Muscle of arm (tissue), 14 donors: ENCODE measurements at places on chromosomes 11 and 22. TPM values are rescaled to one million over a fixed set of nuclear protein-coding genes. Genes with fewer than 3 reads are reported as not detected.

DNA sequence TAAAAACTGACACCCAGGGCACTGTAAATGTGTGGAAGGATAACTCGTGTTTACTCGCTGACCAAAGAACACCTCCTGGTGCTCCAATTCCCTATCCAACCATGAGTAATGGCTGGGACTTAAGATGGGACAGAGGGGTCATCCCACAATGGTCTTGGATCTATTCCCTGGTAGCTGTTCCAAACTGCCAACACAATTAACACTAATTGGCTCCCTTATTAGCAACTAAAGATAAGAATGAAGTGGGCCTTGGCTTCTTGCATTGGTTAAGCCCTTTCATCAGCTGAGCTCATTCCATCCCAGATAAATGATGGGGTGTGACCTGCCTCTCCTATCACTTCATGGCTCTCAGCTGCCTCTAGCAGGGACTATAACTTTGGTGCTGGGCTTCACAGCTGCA lies 1.5 kb upstream of the SIK3 start:
- DNase-seq: no peak

The INCENP gene
- polyA plus RNA-seq: 16.9 TPM

- DNase-seq: no peak
Observed at GRCh38 chr11:66684635-66685034, 6.9 kb upstream of the RBM4B start.

The THYN1 gene
- 30.7 TPM for polyA plus RNA-seq

DNA sequence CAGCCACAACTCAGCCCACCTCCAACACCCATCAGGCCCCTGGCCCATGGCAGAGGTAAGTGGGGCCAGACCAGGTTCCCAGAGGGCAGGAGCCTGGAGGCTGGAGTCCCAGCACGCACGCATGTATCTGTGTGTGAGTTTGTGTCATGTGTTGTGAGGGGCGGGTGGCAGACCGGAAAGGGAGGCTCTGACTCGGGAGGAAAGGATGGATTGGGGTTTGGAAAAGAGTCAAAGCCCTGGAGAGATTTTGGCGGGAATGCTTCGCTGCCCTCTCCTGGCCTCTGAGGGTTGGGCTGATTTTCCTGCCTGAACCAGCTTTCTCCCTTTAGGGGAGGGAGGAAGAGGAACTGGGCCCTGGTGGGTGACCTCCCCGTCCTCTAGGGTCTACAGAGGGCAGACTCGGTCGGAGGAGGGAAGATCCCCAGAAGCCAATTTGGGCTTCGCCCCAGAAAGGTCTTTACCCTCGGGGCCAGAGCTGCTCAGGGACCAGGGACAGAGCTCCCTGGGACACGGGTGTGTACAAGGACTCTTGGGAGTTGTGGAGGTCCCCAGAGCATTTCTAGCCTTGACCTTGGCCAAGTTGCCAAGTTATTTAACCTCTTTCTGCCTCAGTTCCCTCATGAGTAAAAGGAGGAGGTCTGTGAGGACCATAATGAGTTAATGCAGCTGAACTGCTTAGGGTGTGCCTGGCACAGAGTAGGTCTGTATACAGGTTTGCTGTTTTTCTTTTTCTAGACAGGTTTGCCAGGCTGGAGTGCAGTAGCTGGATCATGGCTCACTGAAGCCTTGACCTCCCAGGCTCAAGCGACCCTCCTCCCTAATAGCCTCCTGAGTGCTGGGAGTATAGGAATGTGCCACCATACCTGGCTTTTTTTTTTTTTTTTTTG lies 6.9 kb downstream of the C11orf68 start:
- no peak for DNase-seq

- peak; percentile 79 for DNase-seq
Observed at GRCh38 chr22:44697423-44698141, 4.4 kb upstream of the PRR5 start.

DNA sequence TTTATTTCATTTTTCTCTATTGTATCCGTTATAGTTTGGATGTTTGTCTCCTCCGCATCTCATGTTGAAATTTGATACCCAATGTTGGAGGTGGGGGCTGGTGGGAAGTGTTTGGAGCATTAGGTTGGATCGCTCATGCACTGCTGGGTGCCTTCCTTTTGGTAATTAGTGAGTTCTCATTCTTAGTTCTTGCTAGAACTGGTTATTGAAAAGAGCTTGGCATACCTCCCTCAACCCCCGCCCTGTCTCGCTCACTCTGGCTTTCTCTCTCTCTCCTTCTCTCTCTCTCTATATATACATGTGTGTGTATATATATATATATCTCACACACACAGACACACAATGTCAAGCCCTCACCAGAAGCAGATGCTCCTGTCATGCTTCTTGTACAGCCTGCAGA lies 978.7 kb downstream of the DLG2 start:
- no peak for DNase-seq

The SMC1B gene
- 0.08 TPM for polyA plus RNA-seq

- DNase-seq: no peak
Observed at GRCh38 chr11:61800331-61801281, 7.9 kb downstream of the FEN1 start.

GRCh38 chr22:20398420-20398819 lies 4.5 kb downstream of the ZNF74 start:
- no peak for DNase-seq

The SLC5A1 gene
- polyA plus RNA-seq: not detected

- DNase-seq: no peak
Observed at GRCh38 chr11:78392854-78393253, 24.8 kb downstream of the GAB2 start.
